ENCODE measurements at places on chromosomes 4 and X.

- DNase-seq = no peak
Observed at GRCh38 chr4:89486042-89486441, 178.4 kb upstream of the GPRIN3 start.

DNA sequence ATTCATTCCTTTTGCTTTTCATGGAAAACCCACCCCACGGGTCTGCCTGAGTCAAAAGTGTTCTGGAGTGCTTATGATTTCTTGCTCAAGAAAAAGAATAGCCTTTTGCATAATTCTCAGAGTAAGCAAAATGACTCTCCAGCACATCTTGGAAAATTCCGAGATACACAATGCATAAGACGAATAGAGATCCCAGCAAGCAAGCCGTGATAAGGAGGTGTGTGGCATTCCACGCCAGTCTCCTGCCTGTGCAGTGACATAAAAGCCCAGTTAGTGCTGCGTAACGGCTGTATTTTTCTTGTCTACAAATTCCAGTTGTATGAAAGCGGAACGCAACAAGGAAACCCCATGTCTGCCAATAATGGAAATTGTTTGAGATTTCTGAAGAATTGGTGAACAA, 237.9 kb upstream of the GATB start:
- DNase-seq = no peak

- DNase-seq = peak; percentile 53
Observed at GRCh38 chrX:134172588-134173259, 64.3 kb upstream of the CCDC160 start.

- DNase-seq = no peak
Observed at GRCh38 chr4:146278986-146279385, 64.6 kb downstream of the REELD1 start.

DNA sequence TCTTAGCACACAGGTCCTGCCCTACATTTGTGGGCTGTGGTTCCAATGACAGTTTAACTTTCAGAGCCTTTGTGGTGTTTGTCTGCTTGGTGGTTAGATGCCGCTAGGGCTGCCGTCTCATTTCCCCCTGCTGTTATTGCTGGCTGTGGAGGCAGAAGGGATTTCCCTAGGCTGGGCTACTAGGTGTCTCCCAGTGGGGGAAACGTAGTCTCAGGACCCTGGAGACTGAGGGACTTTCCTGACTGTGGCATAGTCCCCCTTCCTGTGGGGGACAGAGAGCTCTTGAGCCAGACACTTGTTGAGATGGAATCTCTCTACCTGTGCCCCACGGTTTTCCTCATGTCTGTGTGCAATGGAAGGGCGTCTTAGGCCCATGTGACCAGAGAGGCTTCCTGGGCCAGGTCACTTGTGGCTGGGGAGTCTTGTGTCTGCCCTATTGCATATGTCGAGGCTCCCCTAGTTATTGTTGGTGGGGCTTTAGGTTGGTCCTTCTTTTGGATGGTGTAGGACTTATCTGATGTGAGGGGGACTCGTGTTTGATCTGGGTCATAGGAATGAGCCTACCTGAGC, 68.2 kb downstream of the ARHGAP10 start:
- DNase-seq = peak; percentile 60

- DNase-seq = no peak
Observed at GRCh38 chr4:2599304-2599654, 62.8 kb downstream of the FAM193A start.

DNA sequence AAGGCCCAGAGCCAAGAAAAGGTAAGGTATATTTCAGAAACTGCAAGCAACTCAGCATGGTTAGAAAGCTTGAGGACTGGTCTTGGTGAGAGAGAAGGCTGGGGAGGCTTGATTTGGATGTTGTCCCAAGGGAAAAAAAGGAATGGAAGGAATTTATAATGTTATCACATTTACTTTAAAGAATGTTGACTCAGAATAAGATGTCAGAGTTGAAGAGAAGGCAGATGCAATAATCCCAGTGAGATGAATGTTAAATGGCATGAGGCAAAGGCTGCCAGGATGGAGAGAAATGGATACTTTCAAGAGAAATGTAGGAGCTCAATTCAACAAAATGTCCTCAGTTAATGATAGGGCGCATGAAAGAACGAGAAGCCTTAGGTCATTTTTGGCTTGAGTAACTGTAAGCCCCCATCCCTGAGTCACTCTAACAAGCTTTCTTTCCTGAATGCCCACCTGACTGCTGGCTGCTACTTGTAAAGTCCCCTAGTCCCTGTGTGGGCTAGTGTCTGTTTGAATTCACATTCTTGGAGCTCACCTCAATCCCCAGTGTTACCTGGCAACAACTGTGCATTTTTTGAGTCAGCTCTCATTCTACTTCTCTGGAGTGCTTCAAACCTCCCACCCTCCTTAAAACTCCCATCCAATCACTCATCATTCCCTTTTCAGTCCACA, 103.0 kb upstream of the TAPT1 start:
- DNase-seq = no peak

GRCh38 chr4:88753658-88754571, 56.3 kb upstream of the NAP1L5 start:
- no peak for DNase-seq

GRCh38 chr4:138851391-138852335, 163.9 kb upstream of the NOCT start:
- DNase-seq = no peak

DNA sequence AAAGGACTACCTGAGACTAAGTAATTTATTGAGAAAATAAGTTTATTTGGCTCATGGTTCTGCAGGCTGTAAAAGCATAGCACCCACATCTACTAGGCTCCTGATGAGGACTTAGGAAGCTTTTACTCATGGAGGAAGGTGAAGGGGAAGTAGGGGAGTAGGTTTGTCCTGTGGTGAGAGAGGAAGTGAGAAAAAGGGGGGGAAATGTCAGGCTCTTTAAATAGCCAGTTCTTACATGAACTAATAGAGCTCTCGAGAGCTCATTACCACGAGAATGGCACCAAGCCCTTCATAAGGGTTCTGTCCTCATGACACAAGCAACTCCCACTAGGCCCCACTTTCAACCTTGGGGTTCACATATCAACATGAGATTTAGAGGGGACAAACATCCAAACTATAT, 125.5 kb upstream of the NRK start:
- no peak for DNase-seq

DNA sequence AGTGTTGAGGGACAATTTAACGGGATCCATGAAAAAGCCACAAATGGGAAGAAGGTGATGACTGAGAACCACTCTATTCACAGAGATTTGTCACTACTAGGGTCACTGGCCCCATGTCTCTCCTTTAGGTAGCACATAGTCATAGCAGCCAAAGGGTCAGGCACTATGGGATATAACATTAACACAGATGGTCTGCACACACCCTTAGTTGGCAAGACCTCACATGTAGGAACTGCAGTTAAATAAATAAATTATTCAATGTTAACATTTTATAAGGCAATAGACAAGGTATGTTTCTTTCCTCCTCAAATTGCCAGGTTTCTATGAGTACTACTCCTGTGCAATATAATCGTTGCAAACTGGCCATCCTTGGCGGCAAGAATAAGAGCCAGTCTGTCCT, 10.9 kb downstream of the RASGEF1B start:
- DNase-seq = no peak

DNA sequence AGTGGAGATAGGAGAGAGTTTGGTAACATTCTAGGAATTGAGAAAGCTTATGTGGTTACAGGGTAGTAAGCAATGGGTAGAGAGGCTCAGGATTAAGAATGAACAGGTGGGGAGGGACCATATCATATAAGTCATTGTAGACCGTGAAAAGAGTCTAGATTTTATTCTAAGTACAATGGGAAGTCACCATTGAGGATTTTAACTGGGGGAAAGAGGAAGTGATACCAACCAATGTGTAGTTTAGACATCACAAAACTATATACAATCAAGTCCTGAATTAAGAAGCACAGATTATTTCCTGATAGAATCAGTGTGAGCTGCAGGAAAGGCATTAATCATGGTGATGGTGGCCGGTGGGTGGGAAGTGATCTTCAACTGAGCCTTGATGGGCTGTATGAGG, 178.3 kb upstream of the ZIC3 start:
- DNase-seq = no peak

- no peak for DNase-seq
Observed at GRCh38 chr4:103499094-103499493, 220.7 kb downstream of the TACR3 start.

DNA sequence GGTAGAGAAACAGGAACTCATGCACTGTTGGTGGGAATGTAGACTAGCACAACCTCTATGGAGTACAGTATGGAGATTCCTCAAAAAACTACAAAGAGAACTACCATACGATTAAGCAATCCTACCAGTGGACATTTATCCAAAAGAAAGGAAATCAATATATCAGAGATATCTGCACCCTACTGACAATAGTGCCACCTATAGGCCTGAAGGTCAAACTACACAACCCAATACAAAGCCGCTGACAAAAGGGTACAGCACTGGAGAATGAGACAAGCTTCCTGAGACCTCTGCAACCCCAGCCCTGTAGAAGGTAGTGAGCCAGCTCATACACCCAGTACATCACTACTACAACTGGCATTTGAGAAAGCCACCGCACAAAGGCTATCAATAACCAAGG, 67.1 kb downstream of the CBR4 start:
- DNase-seq = no peak

DNA sequence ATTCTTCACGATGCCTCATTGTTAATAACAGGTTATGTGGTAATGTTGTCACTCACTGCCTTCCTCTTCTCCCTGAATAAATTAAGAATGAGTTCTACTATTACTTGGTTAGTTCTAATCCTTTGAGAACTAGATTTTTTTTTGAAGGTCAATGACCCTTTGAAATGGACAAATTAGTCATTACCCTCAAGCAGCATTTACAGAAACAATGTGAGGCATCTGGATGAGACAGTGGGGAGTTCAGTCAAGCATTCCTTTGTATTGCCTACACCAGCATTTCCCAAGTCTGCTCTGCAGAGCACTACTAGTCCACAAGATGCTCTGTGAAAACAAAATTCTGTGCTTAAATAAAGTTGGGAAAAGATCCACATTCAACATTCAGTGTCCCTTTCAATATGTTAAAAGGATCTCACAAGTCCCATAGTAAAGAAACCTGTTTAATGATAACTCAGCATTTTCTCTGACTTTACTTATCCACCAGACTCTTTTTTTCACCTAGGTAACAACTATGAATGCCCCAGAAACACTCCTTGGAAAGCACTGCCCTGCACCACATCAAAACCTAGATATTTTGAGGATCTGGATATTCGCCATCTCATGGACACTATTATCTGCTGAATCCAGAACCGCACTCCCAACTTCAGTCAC, 60.6 kb downstream of the CHRDL1 start:
- no peak for DNase-seq

GRCh38 chrX:13091111-13091765, 46.8 kb upstream of the FAM9C start:
- DNase-seq = peak; percentile 50

- DNase-seq = no peak
Observed at GRCh38 chr4:106583567-106583966, 215.0 kb upstream of the GIMD1 start.

DNA sequence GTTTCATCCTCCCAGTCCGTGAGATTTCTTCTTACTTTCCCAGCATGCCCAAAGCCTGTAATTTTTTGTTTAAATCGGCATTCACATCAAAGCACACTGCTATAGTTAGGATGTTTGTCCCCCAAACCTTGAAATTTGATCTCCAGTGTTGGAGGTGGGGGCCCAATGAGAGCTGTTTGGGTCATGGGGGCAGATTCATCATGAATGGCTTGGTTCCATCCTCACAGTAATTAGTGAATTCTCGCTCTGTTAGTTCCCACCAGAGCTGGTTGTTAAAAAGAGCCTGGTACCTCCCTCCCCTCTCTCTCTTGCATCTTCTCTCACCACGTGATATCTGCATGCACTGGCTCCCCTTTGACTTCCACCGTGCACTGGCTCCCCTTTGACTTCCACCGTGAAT, 40.5 kb upstream of the PGRMC2 start:
- no peak for DNase-seq

- no peak for DNase-seq
Observed at GRCh38 chr4:1749370-1749769, 28.0 kb downstream of the TACC3 start.

DNA sequence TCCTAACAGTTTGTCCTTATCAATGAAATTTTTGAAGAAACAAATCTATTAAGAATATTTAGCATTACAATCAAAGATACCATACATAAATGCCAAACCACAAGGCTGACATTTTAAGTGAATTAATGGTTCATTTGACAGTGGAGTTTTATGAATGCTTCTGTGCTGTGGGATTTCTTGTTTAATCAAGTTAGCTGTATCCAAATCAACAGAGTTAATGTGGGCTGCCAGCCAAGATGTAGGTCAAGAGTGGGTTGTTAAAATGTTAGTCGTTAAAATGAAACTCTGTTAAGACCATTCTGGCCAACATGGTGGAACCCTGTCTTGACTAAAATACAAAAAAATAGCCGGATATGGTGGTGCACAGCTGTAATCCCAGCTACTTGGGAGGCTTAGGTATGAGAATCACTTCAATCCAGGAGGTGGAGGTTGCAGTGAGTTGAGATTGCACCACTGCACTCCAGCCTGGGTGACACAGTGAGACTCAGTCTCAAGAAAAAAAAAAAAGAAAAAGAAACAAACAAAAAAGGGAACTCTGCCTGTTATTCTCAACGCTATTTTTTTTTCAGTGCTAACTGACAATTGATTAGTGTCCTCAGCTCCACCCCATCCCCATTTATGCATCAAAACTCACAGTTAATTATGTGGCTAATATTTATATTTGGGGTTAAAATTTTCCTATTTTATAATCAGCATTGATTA, 20.2 kb downstream of the GPAT3 start:
- DNase-seq = no peak

DNA sequence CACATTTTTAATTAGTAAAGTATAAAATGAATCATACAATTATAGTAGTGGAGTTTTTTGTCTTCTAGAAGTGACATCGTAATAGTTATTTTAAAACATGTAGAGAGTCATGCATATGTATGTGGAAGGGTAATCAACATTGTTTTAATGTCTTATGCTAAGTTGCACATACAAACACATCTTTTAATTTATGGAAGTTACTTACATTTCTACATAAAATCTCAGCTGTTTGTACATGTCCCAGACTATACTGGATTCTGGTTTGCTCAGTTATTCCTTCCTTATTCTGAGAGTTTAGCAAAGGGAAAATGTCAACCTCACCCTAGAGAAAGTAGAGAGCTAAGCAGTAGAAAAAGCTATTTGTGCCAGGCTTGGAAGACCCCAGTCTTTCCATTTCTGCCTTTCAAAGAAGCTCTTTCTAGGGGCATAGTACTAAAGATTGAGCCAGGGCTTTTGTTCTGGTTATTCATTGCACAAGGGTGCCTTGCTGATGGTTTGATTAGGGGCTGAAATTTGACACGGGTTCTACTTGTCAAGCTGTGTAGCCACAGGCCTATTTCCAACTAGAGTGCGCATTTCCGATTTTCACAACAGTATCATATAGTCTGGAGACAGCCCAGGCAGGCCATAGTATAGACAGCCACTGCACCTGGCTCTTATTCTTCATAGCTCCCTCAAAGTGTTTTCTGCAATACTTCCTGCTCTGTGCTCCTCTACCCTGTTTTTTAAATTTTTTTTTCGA, 106.3 kb downstream of the RPA4 start:
- DNase-seq = no peak

DNA sequence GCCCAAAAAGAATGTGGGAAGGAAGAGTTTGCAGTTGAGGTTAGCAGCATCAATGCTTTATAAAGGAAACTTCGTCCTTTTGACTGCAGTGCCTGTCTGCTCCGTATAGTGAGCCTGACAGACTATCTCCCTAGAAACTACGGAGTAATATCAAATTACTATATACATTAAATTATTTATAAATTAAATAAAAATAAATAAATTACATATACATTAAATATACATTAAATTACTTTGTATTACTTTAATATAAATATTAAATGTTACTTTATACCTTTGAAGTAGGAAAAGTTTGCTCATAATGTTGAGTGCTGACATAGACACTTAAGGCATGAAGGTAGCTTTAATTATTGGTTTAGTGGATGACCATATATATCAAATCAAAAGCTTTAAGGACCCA, 165.2 kb downstream of the IL15 start:
- DNase-seq = no peak
